ENCODE measurements at places on chromosomes 3 and 15.

DNA sequence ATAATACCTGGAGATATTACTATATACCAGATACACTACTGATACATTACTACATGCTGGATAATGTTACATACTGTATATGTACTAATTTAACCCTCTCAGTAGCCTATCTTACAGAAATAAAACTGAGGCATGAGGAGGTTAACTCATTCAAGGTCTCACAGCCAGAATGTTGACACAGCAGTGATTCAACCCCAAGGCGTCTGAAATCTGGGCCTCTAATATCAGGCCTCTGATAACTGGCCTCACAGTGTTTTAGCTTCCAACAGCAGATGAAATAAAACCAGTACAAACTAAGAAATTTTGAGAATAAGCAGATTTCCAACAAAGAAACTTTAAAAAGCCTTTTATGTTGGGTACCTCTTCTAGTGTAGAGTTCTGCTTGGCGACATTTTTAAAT lies 23.4 kb downstream of the DZIP1L start:
- DNase-seq = no peak
- no peak overlapping the region for H3K4me3 ChIP-seq
- no peak overlapping the region for H3K27ac ChIP-seq
- no peaks in the 10 kb centered on the region for H3K36me3 ChIP-seq

DNA sequence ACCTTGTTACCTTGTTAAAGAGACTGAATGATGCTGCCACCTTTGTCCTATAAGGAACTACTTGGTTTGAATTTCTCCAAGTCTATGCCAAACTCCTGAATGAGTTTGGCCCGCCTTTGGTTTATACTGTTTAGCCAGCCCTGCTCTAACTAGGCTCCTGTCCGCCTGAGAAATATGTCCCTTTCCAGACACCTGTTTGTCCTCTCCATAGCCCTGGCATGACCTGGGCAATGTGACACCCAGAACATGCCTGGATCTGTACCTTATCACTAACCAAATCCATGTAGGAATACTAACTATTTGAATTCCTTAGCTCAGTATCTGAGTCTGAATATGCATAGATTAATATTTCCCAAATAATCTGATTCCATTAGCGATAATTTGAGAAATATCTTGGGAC lies 24.4 kb upstream of the TMC3 start:
- no peak overlapping the region for H3K27ac ChIP-seq
- H3K36me3 ChIP-seq = no peaks in the 10 kb centered on the region
- H3K27me3 ChIP-seq = no peaks in the 10 kb centered on the region
- no peaks in the 10 kb centered on the region for H3K4me1 ChIP-seq

- H3K27me3 ChIP-seq = no peaks in the 10 kb centered on the region
- H3K4me1 ChIP-seq = peaks cover 25% of the 10 kb centered on the region
- H3K27ac ChIP-seq = peak overlapping the region; percentile 70
- peaks cover 41% of the 10 kb centered on the region for H3K36me3 ChIP-seq
- H3K4me3 ChIP-seq = no peak overlapping the region
Measured at GRCh38 chr3:195532345-195532744, 10.8 kb downstream of the PPP1R2 start.

GRCh38 chr15:59385171-59385570 lies 12.5 kb upstream of the MYO1E start:
- H3K27ac ChIP-seq = no peak overlapping the region
- no peak for DNase-seq
- no peaks in the 10 kb centered on the region for H3K27me3 ChIP-seq
- H3K36me3 ChIP-seq = peaks cover 8% of the 10 kb centered on the region

Measured in stimulated activated naive B cell treated with anti-CD40 and anti-IgM and Interleukin-4, amounts not matched to agents 10 μg/mL and 1 μg/mL and 100 μg/mL, for 72 hours (primary cell).